ENCODE measurements at places on chromosomes 3 and 15.

GRCh38 chr3:21876782-21877181, 125.8 kb upstream of the ZNF385D start:
- no peak for DNase-seq

DNA sequence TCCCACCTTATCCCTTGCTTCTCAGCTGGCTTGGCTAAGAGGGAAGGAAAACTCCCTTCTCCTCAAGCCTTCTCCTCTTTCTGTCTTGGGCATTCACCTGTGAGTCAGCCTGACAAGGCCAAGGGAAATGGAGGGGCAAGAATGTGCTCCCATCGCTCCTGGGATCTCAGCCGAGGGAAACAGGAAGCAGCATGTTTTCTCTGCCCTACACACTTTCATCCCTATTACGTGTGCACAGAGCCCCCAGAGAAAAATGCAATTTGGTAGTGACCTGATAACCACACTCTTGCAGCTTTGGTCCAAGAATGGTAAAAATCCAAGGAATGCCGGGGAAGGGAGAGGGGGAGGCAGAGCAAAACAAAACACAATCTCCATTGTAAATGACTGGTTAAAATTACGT, 32.9 kb upstream of the MTMR10 start:
- peak; percentile 5 for DNase-seq

- no peak for DNase-seq
These were observed 227.4 kb upstream of the AZI2 start for GRCh38 chr3:28575746-28576613.

DNA sequence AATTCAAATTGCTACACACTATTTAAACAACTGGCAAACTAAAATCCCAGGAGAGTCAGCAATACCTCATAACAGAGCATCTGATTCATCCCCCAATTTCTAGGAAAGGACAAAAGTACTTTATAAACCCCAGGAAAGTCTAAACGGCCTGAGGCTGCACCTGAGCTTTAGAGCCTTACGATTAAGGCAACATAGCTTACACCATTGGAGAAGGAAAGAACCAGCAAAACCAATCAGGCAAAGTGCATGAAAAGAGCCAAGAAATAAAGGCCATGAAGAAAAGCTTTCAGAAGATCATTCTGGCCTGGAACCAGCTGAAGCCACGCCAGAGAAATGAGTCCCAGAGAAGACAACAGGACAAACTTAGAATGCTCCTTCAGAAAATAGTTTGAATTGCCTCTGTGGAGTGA, 48.1 kb downstream of the PTPN9 start:
- no peak for DNase-seq

- DNase-seq = no peak
These were observed 2.1 kb upstream of the FAM131A start for GRCh38 chr3:184335291-184335660.
